ENCODE measurements at places on chromosomes 2 and 18.

DNA sequence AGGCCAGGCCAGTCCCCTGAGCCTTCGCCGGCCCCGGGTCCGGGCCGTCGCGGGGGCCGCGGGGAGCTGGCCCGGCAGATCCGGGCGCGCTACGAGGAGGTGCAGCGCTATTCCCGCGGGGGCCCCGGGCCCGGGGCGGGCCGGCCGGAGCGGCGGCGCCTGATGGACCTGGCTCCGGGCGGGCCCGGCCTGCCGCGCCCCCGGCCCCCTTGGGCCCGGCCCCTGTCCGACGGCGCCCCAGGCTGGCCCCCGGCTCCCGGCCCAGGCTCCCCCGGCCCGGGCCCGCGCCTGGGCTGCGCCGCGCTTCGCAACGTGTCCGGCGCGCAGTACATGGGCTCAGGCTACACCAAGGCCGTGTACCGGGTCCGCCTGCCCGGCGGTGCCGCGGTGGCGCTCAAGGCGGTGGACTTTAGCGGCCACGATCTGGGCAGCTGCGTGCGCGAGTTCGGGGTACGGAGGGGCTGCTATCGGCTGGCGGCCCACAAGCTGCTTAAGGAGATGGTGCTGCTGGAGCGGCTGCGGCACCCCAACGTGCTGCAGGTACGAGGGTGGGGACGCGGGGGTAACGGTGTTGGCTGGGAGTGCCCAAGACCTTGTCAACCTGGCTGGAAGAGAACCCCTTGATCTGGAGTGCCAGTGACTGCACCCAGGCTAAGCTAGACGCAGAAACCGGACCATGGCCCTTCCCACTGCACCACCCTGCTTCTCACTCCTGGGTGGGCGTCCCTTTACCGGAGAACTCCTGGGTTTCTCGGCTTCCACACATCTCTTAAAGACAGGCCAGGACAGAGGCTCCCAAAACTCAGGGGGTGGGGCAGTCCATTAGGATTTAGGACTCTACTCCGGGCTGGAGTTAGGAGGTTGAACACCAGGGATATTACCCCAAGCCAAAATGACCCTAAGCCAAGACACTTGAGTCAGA lies 739 bp downstream of the PKDCC start:
- DNase-seq: no peak

- DNase-seq: no peak
These were observed 177.6 kb upstream of the SLC39A10 start for GRCh38 chr2:195479407-195479806.

DNA sequence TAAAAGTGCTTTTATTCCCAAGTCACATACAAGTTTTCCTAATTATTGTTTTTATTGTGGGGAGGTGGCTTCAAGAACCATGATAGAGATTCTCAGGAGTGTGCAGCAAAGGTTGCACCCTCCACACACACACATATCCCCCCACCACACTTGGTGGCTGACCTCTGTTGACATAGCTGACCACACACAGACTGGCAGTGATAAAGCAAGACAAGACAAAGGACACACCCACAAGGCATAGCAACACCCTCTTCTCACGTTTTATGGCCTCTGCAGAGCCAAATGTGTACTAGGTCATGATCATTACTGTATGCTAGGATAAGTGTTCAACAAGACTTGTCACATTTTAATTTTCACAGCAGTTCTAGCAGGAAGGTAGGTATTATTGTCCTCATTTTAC lies 143.0 kb upstream of the EPC2 start:
- no peak for DNase-seq

DNA sequence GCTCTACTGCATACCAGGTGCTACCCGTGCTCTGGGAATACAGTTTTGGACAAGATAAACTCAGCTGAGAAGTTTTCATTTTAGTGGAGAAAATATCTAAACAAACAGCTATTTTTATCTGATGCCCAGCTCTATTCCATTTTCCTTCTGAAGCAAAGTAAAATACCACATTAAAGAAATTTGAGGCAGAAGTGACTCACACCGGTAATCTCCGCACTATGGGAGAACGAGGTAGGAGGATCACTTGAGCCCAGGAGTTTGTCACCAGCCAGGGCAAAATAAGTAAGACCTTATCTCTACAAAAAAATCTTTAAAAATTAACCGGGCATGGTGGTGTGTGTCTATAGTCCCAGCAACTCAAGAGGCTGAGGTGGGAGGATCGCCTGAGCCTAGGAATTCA lies 416.2 kb upstream of the LYPD1 start:
- no peak for DNase-seq

DNA sequence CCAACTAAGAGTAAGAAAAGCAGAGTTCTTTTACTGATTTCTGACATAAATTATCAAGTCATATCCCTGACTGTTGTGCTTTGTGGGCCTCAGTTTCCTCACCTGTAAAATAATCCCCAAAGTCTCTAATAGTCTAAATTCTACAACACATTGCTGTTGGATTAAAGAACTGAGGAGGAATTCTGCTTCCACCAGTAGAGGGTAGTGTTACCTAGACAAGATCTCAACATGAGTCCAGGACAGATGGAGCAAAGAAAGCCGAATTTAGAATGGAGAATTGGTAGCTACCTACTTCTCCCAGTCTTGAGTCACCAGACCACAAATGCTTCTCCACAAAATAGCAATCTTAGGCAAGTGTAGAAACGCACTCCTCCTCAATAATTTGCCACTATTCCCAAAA lies 462.5 kb upstream of the FSHR start:
- no peak for DNase-seq

GRCh38 chr2:233173115-233173514 lies 78.4 kb upstream of the ATG16L1 start:
- DNase-seq: no peak

DNA sequence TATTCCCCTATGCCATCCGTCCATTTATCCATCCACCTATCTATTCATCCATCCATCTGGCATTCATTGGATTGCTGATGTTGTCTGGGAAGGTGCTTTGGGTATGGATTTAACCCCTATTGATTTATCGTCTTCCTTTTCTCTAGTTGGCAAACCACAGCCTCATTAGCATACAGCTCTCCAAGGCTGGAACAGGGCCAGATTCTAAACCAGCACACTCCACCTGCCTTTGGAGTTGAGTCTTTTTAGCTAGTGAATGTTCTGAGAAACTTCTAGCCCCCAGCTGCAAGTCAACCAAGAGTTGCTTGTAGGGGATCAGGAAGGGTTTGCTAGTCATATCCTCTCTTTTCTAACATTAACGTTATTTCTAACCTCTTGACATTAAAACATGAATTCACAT lies 90.7 kb downstream of the NRP2 start:
- DNase-seq: no peak

- DNase-seq: no peak
These were observed 62.4 kb downstream of the KLHL29 start for GRCh38 chr2:23447405-23447804.

- no peak for DNase-seq
These were observed 31.4 kb upstream of the ZNG1B start for GRCh38 chr2:113406114-113406513.

DNA sequence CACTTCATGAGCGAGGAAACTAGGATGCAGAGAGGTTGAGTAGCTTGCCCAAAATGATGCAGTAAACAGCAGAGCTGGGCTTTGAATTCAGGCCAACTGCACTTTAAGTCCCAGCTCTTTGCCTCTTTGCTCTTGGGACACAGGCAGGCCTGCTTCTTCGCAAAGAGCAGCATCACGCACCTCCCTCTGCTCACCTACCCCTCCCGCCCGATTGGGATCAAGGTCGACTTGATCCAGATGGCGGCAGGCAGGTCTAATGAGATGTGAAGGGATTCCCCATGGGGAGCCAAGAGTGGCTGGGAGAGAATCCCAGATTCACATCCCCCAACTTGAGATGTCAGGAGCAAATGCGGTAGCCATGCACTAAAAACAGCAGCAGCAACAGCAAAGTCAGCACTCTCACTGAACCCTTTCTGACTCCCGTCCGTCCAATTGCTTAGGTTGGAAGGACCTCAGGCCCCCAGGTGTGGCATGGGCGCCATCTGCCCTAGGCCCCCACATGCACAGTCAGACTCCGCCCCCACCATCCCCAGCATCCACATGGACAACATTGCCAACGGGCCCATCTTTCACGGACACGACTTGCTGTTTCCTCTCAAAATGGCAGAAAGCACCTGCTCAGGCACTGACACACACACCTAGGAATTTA lies 84.3 kb upstream of the MAP4K4 start:
- DNase-seq: no peak

DNA sequence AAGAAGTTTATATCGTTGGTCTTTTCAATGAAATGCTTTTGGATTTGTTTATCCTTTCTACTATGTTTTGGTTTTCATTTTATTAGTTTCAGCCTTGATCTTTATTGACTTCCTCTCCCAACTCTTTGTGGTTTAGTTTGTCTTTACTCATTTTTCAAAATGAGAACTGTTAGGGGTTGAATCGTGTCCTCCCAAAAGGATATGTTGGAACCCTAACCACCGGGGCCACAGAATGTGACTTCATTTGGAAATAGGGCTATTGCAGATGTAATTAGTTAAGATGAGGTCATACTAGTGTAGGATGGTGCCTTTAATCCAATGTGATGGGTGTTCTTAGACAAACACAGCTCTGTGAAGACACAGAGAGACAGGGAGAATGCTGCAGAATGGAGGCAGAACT lies 60.4 kb upstream of the IL1R2 start:
- DNase-seq: no peak

GRCh38 chr2:67997903-67998302 lies 64.9 kb downstream of the C1D start:
- DNase-seq: no peak

- no peak for DNase-seq
These were observed 64.6 kb downstream of the NAB1 start for GRCh38 chr2:190713471-190713870.

- peak; percentile 72 for DNase-seq
These were observed 1.9 kb downstream of the CHPF start for GRCh38 chr2:219541611-219542180.

- DNase-seq: no peak
These were observed 57.3 kb upstream of the IL1R1 start for GRCh38 chr2:102085238-102085637.

GRCh38 chr2:54673501-54673998 lies 49.9 kb upstream of the EML6 start:
- DNase-seq: no peak
